Hematopoietic multipotent progenitor cell treated with erythropoietin and hydrocortisone succinate and interleukin-3 and kit ligand, for 17 days (in vitro differentiated cells): ENCODE measurements at places on chromosomes 6 and 20.
A peak's percentile ranks its signal among the peaks of the same experiment; 100 is the strongest.

DNA sequence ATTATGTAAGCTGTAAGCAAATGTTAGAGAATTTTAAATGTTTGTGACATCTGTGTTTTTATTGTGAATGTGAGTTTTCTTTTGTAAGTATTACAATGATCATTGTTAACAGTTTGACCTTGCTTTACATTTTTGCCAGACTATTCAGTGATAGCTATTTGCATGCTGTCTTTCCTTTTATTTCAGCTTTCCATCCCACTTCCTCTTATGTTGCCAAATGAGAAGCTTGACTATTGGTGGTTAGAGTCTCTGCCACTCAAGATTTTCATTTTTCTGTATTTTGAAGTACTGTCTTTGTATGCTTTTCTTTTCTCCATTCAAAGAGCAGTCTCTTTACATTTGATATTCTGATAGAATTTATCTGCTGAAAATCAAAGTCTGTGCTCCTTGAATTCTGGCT lies 104.1 kb downstream of the PRIM2 start:
- DNase-seq, result no peak

GRCh38 chr20:16842486-16843120 lies 94.4 kb downstream of the OTOR start:
- DNase-seq, result no peak

DNA sequence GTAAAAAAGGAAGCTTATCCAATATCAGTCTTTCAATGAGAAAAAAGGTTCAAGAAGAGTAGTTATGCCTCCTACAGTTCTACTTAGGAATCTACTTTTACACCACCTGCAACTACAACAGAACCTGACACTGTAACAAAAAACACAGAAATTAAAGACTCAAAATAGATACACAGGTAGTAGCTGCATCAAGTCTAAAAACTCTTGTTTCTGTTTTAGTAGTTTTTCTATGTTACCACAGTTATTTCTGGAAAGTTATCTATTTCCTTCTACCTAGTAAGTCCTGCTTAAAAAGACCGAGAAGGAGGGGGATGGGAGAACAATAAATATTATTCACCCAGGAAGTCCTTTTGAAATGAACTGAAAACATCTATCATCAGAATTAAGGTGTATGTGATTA lies 52.5 kb downstream of the ATG5 start:
- DNase-seq, result no peak

DNA sequence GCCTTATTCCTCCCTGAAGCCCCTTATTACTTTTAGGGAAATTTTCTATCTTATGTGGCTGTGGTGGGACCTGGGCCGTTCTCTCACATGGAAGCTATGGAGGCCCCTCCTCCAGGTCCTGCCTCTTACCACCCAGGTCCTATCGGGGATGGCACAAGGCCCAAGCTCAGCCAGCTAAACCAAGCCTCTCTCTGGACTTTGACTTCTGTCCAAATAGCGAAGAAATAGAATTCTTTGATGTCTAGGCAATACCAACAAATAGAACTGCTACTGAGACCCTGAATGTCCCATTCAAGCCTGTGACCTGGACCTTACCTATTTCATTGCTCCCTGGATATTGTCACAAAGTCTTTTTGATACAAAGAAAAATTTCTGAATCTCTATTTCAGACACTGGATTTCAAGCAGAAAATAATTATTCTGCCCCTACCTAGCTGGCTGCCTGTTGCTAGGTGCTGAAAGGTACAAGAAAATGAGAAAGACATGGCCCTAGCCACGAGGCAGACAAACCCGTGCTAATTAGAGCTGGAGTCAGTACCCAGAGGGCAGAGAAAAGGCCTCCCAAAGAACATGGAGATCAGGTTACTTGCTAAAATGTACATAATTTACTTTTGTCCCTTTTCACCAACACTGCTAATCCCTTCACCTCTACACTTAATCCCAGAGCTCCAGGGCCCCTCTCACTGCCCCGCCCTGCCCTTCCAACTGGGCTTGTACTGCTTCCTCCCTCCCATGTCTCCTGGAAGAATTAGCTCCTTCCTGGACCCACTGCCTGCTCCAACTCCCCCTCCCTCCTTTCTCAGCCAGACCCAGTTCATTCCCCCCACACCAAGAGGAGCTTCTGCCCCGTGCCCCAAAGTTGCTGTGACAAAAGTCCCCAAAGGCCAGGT lies 15.5 kb upstream of the NNAT start:
- no peak for DNase-seq

DNA sequence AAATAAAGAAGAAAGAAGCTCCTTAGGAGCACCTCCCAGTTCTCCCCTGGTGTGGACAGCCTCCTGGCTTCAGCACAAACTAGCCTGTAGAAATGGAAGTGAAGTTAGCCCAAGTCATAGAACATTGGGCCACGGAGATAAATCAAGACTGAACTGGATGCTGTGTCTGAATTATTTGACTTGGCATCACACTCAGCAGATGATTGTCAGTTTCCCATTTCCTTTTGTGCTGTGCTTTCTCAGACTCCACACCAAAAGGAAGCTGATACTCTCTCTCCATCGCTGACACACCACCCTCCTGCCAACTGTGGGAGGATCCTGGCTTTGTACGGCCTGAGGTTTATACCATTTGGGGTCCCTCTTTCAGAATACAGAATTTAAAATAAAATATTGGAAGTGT lies 209.8 kb downstream of the TFAP2A start:
- DNase-seq, result no peak

- DNase-seq, result no peak
Measured at GRCh38 chr20:50498071-50498776, 12.0 kb upstream of the PTPN1 start.

DNA sequence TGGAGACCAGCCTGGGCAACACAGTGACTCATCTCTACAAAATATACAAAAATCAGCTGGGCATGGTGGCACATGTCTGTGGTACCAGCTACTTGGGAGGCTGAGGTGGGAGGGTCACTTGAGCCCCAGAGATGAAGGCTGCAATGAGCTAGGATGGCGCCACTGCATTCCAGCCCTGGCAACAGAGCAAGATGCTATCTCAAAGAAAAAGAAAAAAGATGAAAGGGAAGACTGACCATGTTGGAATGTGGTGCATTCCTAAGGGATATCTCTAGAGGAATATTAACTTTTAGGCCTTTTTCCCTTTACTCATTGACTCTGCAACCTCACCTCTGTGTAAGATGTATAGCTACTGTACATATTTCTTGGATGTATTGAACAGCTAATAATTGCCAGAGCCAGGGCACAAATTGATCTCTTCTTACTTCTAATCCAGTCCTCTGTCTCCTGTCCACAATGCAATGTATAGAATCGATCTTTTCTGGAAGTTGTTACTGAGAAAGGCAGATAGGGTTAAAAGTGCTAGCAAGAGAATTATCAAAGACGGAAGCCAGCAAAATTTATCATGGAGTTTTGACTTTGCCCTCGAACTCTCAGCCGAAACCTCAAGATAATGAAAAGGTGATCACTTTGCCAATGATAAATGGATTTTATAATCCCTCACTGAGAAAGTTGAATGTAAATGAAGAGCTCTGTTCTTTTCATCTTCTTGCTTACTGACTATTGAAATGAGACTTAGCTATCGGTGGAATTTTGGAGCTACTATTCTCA lies 46.3 kb downstream of the GCNT2 start:
- DNase-seq, result no peak

- peak; percentile 74 for DNase-seq
Measured at GRCh38 chr20:25022680-25023079, 30.1 kb upstream of the APMAP start.

DNA sequence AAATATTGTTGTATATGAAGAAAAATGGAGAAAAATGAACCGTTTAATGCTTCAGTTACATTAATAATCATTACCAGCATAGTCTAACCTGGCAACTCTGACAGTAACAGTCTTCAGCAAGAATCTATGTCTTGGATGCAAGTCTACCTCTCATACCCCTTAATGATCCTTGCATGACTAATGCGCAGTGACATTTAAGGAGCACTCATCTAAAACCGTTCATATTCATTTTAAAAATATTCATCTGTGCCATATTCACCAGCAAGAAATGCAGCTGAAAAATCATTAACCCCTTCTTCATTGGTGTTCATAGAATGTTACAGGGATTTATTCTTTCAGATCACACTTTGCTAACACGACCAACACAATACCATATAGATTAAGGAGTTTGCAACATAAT lies 227.2 kb upstream of the ASCC3 start:
- DNase-seq, result no peak

- no peak for DNase-seq
Measured at GRCh38 chr6:25815194-25815593, 16.7 kb downstream of the SLC17A1 start.

GRCh38 chr20:31430568-31431115 lies 9.8 kb upstream of the DEFB123 start:
- DNase-seq, result no peak

- DNase-seq, result no peak
Measured at GRCh38 chr6:65935412-65935811, 228.4 kb upstream of the EYS start.

DNA sequence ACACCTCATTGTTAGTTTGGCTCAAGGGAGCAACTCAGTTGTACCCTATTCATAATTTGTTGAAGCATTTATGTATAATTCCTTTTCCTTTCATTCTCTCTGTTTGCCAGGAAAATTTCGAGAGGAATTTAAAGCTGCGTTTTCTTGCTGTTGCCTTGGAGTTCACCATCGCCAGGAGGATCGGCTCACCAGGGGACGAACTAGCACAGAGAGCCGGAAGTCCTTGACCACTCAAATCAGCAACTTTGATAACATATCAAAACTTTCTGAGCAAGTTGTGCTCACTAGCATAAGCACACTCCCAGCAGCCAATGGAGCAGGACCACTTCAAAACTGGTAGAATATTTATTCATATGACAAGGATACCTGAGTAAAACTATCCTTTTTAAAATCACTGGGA lies 45.2 kb upstream of the GFRAL start:
- DNase-seq, result no peak

DNA sequence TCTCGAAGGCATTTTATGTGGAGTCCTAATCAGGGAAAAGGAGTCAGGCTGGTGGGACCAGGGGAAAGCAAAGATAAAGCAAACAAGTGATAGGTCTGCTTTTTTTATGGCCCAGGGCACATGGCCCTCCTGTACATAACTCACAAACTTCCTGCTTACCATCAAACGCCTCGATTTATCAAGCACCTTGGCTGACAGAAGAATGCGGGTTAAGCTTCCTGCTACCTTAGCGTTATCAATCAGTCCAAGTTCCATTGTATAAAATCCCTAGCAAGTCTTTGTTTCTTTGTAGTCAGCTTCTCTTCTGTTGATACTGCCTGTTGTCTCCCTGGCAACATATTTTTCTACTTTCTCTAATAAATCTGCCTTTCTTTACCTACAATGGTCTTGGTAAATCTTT lies 4.1 kb upstream of the TRIM27 start:
- DNase-seq, result no peak
